Stimulated activated CD8-positive, alpha-beta memory T cell treated with anti-CD3 and anti-CD28 coated beads, Interleukin-4, amount 100 ng/mL, for 1 hour (primary cell): ENCODE measurements at places on chromosomes 1 and 21.

DNA sequence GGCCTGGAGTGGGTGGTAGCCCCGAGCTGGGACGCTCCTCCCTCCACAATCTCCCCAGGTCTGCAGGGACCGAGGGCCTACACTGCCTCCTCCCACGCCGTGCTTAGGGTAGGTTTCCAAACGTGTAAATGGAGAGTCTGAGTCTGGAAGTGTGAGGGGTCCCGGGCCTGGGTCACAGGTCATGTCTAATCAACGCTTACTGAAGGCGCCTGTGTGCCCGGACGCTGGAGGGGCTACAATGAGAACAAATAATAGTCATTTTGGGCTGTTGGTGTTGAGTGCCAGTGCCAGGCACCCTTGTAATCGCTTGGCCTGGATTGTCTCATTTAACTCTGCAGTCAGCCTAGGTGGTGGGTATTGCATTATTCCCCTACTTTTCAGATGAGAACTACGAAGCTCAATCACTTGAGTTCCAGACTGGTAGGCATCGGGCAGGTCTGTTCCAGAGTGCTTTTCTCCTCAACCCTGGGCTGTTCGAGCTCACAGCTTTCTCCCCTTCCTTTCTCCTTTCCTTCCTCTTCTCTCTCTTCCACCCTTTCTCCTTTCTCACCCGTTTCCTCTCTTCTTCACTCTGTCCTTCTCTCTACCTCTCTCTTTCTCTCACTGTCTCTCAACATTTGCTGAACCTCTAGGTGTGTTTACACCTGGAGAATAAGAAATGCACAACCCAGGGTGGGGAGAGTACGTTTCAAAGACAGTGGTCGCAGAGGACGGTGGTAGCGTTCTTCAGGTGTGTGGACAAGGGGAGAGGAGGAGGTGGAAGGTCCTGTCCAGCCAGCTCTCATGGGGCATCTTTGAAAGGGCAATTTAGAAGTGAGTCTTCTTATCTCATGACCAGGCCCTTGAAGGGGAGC, 883 bp downstream of the SLC66A1 start:
- no peak for DNase-seq

DNA sequence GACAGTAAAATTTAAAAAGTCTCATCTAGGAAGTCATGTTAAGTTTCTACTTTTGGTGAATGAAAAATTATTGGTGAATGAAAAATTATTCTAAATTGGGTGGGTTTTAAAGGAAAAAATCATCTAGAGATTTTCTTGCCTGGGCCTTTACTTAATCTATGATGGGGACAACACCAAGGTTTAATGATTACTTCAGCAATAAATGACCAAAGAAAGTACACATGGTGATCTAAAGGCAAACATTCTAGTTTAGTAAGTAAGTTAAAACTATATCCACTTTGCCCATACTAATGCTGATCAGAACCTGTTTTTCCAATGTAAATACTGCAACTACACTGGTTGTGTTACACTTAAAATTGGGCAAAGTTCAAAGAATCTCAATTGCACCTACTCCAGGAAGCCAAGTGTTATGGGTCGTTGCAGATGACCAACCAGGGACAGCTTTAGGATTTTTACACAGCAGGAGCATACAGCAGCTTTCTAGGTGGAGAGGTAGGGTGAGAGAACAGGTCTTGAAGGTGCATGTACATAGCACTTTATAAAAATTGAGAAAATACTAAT, 14.6 kb upstream of the RPL5 start:
- DNase-seq: no peak

GRCh38 chr1:41242342-41243078, 404 bp upstream of the SCMH1 start:
- no peak for DNase-seq

DNA sequence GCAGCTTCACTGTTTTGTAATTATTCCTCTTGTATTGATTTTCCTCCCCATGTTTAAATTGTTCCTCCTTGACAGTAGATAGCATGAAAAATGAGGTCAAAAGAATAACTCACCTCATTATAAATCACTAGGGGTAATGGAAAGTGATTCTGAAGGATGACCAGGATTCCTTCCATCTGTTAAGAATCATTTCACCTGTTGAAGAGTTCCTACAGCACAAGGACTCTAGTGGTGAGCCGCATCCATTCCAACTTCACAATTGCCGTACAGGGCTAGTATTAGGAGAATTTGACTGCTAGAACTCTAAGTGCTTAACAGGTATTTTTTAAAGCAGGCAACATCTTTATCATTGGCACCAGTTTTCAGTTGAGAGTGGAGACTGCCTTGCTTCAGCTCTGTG, 13.7 kb downstream of the PPP1R12B start:
- no peak for DNase-seq

DNA sequence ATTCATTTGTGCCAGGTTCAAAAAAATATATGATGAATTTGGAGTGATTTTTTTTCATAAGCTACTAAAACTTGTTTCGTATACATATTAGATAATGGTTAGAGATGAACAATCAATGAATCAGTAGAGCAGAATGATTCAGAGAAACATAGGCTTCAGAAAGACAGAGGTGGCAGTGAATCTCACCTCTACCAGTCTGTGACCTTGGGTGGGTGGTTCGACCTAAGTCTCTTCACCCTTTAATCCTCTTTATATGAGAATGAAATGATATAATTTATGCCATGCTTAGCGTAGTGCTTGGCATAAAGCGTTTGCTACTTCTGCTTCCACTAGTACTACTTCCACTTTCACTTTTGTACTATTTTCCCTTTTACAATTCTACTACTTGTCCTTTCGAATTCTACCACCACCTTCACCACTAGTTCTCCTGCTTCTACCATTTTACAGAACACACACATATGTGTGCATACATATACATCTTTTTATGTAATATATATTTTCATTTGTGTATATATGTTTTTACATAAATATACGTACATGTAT, 45.1 kb downstream of the FYB2 start:
- no peak for DNase-seq

GRCh38 chr1:212797681-212798080, 6.0 kb downstream of the TATDN3 start:
- no peak for DNase-seq

DNA sequence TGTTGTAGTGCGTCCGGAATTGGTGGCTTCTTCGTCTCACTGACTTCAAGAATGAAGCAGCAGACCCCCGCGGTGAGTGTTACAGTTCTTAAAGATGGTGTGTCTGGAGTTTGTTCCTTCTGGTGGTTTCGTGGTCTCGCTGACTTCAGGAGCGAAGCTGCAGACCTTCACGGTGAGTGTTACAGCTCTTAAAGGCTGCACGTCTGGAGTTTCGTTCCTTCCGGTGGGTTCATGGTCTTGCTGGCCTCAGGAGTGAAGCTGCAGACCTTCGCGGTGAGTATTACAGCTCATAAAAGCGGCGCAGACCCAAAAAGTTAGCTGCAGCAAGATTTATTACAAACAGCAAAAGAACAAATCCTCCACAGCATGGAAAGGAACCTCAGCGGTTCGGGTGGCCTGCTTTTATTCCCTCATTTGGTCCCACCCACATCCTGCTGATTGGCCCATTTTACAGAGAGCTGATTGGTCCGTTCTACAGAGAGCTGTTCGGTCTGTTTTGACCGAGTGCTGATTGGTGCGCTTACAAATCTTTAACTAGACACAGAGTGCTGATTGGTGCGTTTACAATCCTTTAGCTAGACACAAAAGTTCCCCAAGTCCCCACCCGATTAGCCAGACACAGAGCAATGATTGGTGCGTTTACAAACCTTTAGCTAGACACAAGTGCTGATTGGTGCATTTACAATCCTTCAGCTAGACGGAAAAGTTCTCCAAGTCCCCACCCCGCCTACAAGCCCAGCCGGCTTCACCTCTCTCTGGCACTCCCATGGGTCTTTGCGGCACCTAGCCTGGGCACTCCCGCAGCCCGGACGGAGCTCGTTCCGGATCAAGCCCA, 49.6 kb upstream of the KRTAP19-8 start:
- no peak for DNase-seq

- no peak for DNase-seq
Observed at GRCh38 chr1:59232216-59232615, 64.7 kb upstream of the FGGY start.

DNA sequence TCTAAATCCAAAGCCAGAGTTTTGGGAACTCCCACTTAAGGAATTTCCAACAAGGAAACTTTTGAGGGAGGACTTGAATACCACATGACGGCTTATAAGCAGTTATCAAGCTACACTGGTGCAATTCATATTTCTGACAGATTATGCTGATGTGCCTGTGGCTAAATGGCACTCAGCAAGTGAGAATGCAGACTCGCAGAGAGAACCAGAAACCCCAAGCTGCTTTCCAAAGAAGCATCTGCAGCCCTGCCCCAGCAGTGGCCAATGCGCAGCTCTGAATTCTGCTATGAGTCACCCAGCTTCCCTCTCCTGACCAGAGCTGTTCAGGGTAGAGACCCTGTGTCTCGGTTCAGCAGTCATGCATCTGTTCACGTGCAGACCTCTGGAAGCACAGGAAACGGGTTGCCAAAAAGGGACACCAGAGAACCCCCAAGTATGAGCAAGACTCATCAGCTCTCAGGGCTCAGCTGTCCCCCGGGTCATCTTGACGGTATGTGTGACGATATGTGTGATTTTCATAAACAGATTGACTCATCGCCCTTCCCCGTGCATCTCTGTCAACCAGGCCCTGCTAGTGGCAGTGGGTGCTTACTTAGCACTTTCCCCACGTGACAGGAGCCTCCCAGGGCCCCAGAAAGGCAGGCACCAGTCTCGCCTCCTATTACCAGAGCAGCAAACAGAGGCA, 76.3 kb downstream of the ITPKB start:
- DNase-seq: peak; percentile 76

DNA sequence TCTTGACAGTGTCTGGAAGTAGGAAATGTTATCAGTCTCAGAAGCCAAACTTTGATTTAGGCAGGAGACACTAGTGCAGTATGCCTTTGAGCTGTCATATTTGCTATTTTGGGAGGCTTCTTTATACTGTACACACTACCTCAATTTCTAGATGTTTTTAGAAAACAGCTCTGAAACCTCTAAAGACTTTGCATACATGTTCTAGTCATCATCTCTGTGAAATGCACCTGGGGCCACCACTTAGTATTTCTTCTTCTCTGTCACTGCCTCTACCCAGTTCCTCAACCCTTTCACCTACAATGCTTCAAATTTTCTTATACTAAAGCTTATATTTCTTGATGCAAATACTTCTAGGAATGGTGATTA, 29.1 kb upstream of the PLA2G4A start:
- no peak for DNase-seq

- no peak for DNase-seq
Observed at GRCh38 chr1:116164150-116164549, 53.0 kb downstream of the MAB21L3 start.

GRCh38 chr1:113859478-113860175, 11.9 kb downstream of the PTPN22 start:
- DNase-seq: no peak

- no peak for DNase-seq
Observed at GRCh38 chr1:59685666-59686065, 129.1 kb upstream of the HOOK1 start.

DNA sequence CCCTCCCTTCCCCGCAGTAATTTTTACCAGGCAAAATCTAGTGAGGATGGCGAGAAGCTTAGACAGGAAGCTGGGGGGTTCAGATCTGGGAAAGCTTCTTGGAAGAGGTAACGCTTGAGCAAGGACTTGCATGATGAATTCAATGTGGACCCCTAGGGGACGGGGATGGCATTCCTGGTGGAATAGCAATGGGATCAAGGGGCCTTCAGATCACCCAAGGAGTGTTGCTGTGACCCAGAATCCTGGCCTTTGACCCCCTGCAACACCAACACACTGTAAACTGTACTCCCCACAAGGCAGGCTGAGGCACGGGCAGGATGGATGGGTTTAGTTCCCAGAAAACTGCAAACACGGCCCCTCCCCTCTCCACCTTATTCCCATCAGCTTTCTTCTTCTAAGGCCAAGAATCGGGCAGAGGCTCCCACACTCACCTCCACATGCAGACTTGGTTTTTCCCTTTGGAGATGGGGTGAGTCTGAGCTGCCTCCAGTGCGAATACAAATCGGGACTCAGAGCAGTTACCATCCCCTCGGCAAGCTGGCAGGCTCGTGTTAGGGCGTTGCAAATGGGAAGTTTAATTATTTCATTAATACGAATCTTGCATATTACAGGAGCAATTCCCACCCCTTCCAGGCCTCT, 20.1 kb downstream of the DISP3 start:
- no peak for DNase-seq

DNA sequence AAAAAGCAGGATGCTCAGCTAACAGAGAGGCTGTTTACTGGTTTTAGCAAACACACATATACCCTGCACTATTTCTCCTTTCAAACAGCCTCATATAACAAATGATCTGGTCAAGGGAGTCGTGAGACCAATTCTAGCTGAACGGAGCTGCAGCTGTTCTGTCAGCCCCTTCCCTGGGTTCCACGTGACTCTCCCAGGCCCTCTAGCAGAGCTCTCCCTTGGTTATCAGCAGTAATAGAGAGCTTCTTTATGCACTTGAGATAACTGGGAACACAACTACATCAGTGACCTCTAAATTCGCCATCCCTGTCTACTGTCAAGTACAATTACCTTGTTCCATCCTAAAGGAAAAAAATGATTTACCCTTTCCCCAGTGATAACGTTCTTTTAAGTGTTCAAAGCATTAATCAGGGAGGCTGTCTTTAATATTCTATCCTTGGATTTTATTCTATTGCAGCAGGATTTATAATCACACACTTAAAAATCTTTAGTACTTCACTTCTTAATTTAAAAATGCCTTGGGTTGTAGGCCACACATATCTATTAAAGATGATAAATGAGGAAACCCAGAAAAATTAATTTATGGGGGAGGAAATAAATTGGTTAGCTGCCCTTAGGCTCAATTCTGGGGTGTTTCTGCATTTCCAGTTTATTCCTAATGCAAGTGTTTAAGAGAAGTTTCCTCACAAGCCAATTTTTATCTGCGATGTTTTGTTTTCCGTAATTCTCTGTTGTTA, 28.2 kb downstream of the PTGER3 start:
- DNase-seq: no peak

- DNase-seq: no peak
Observed at GRCh38 chr1:170460414-170461155, 71.4 kb upstream of the GORAB start.

GRCh38 chr1:86645851-86646250, 58.5 kb upstream of the SH3GLB1 start:
- DNase-seq: no peak

DNA sequence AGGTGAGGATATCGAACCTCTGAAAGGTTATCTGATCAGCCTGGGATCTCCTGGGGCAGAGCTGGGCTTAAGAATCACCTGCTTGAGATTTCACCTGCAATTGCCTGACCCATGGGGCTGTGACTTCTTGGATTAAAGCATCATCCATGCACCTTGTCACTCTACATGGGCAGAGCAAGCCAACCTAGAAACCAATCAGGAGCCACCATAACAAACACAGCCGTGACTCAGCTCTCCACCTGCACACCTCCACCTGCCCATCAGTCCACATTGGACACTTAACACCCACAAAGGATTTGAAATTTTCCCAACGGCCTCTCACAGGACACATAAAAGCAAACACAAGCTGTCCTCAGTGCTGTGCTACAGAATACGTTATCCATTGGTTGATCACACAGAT, 35.1 kb upstream of the ETS2 start:
- DNase-seq: no peak

DNA sequence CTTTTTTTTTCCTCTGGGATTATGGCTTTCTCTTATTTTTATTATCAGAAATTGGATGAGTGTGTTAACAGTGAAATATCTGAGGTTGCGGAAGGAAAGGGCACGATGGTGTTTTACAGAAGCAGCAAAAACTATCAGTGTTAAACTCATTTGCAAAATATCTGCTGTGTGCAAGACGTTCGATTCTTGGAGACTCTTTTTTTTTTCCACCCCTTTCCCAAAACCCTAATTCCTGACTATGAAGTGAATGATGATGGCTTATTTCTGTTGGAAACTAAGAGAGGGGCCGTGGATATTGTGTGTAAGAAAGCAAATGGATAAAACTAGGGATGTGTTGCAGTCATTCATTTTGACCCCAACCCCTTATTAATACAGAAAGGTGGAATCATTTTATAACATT, 677 bp downstream of the NCAM2 start:
- no peak for DNase-seq
